CD4-positive, alpha-beta T cell treated with Interleukin-15 for 4 hours (primary cell): ENCODE measurements at places on chromosomes 6 and 20.

DNA sequence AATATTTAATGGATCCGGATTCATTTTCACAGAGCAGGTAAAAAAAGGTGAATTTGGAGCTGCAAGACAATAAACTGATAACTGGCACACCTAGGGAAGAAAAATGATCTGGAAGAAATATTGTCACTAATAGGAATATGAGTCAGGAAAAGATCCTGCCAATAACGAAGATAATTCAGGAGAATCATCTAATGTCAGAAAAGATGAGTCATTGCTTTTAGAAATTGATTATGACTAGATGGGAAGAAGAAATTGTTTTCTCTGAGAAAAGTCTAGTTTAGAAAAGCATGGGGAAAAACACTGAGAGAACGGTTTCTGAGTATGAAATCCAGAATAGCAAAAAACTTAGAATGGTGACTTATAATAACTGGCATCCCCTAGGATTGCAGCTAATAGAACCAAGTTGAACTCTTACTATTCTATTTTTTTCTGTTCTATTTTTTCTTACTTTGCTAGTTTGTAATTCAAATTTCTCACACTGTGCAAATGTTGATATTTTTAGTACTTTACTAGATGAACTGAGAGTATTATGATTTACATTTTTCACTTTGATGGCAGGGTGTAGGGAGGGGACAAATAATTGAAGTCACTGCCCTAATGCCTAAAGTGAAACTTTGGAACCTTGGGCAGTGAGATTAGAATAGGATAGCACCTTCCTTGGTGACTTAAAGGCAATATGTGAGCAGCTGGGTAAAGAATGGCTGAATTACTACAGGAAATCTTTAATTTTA, 38.2 kb upstream of the SUPT3H start:
- no peak for DNase-seq

DNA sequence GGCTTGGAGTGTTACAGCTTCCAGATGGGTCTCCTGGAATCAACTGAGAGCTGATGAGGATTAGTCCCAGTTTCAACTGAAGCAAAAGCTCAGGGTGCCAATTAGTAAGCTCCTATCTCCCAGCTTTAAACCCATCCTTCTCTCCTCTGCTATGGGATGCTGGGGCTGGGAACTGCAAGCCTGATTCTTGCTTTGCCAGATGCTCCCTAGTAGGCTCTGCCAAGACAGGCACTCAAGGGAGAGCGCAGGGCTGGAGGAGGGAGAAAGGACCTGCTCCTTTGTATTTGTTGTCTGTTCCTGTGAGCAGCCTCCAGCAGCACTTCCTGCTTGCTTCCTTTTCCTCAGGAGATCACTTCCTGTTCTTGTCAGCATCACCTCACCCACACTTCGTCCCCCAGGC, 309.7 kb downstream of the KIF16B start:
- DNase-seq: no peak

DNA sequence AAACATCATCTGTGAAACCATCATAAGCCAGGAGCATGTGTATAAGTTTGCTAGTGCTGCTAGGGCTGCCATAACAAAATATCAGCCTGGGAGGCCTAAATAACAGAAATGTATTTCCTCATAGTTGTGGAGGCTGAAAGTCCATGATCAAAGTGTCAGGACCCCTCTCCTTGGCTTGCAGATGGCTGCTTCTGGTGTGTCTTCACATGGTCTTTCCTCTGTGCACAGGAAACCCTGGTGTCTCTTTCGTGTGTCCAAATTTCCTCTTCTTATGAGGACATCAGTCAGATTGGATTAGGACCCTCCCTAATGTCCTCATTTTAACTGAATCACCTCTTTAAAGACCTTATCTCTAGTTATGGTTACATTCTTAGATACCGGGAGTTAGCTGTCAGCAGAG, 6.2 kb upstream of the CITED2 start:
- DNase-seq: no peak

DNA sequence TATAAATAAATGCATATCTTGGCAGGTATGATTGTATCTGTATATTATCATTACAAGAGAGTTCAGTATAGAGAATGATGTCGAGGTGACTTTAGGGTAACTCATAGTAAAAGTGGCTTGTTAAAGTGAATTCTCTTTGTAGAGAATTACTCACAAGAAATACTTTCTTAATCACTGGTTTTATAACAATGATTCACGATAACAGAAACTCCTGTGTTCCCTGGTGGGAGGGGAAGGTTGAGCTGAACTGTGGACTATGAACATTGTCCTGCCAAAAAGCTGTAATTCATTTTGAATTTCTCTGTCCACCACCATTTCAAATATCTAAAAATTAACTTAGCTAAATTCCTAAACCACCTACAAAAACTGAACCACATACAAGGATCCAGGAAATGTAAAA, 7.7 kb downstream of the TPMT start:
- no peak for DNase-seq

DNA sequence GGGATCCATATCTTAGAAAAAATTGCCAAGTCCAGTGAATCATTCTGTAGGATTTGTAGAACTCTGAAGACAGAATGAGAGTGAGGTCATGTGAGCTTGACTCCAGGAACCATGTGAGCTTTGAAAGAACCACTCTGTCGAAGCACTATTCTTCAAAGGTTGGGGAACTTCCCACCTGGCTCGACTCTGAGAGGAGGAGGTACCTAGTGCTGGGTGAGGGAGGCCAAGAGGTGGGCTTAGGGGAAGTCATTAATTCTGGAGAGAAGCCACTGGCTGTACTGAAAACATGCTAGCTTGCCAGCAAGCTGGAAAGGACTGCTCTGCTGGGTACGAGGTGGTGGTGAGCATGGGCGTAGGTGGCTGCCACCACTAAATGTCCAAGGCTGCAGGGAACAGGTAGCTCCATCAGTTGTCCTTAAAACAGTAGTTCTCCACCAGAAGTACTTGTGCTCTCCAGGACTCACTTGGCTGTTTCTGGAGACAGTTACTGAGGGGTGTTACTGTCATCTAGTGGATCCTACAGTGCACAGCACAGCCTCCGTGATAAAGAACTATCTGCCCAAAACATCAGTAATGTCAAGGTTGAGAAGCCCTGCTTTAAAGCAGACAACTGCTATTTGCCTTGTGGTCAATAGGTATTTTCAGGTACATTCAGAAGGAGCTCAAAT, 34.7 kb upstream of the SYNJ2 start:
- peak; percentile 8 for DNase-seq

DNA sequence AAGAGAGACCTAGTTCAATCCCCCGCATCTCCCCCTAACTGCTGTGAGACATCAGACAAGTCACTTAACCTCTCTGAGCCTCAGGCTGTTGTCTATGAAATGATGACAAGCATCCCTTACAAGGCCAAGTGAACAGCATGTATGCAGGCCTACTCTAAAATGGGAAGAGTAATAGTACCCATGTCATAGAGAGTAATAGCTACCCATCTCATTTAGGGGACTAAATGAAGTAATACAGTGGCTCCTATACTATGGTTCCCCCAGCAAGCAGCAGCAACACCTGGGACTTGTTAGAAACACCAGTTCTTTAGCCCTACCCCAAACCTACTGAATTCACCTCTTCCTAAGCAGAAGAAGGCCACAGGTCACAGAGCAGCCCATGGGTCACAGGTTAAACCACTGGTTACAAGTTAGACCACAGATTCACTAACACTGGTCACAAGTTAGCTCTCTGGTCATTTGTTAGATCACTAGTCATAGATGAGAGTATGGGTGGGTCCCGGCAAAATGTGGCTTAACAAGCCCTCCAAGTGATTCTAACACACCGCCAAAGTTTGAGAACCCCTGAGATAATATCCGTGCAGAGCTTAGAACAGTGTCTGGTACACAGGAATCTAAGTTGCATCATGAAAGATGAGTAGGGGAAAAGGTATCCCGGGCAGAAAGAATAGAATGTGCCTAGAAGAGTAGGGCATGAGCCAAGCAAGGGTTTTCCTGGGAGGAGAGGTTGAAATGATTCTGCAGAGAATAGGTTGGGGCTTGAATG, 1.4 kb downstream of the DEFB124 start:
- DNase-seq: no peak

DNA sequence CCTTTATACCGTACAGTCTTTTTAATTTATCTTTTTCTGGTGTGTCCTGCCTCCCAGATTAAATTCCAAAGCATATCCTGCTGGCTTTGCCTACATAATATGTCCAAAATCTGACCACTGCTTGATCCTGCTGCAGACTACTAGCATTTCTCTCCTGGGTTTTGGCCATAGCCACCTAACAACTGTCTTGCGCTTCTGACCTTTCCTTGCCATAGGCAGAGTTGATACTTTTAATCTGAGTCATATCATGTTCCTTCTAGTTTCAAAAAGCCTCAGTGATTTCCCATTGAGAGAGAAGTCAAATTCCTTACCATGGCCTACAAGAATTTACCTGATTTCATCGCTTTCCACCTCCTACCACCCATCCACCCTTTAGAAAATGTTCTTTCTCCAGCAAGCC, 104.8 kb downstream of the BCKDHB start:
- no peak for DNase-seq

- no peak for DNase-seq
These were observed 6.2 kb upstream of the GRM4 start for GRCh38 chr6:34152042-34152524.

GRCh38 chr6:107392069-107392468, 67.3 kb downstream of the PDSS2 start:
- DNase-seq: no peak

DNA sequence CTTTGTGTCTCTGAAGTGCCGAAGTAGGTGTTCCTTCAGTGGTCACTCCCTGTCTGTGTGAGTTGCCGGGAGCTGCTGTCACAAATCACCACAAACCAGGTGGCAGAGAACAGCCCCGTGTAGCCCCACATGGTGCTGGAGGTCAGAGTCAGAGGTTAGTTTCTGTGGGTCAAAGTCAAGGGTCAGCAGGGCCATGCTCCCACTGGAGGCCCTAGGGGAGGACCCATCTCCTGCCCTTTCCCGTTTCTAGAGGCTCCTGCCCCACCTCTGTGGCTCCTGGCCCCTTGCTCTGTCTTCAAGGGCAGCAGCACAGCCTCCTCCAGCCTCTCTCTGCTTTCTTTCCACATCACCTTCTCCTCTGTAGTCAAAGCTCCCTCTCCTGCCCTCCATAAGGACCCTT, 264.3 kb downstream of the TAF4 start:
- DNase-seq: no peak

DNA sequence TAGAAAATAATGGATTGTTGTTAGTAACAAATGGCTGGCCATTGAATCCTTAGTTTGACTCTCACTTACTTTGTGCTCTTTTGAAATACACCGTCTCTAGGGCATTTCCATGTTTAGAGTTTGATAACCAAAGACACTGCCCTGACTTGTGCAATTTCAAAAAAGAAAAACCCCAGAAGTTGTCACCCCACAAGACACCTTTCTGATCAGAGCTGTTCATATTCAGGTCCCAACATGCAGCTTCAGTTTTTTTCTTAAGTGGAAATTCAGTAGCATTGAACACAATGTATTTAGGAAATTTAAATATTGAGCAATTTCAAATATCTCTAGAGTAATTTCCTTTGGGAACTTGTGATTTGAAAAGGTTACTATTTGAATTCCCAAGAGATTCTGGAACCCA, 19.4 kb downstream of the CRYBG1 start:
- DNase-seq: no peak

GRCh38 chr20:32991383-32991782, 12.8 kb downstream of the SUN5 start:
- DNase-seq: no peak

DNA sequence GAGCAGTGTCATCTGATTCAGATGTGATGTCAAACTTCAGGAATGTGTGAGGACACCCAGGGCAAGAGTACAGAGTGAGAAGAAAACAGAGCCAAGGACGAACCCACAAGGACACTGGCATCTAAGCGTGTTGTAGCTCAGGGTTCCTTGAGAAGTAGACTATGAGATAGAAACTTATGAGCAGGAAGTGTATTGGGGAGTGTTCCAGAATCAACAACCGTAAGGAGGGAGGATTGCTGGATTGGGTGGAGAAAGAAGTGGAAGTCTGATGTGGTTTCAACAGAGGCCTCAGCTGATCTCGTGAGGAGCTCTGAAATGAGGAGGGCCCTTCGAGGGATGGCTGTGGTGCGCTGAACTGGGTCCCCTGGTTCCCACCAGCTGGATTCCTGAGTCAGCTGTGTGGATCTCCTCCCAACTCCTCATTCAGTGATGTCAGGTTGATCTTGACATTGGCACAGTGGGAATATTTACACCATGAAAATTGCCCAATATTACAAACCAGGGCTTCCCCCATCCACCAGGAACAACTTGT, 25.7 kb upstream of the IGF2R start:
- DNase-seq: no peak

DNA sequence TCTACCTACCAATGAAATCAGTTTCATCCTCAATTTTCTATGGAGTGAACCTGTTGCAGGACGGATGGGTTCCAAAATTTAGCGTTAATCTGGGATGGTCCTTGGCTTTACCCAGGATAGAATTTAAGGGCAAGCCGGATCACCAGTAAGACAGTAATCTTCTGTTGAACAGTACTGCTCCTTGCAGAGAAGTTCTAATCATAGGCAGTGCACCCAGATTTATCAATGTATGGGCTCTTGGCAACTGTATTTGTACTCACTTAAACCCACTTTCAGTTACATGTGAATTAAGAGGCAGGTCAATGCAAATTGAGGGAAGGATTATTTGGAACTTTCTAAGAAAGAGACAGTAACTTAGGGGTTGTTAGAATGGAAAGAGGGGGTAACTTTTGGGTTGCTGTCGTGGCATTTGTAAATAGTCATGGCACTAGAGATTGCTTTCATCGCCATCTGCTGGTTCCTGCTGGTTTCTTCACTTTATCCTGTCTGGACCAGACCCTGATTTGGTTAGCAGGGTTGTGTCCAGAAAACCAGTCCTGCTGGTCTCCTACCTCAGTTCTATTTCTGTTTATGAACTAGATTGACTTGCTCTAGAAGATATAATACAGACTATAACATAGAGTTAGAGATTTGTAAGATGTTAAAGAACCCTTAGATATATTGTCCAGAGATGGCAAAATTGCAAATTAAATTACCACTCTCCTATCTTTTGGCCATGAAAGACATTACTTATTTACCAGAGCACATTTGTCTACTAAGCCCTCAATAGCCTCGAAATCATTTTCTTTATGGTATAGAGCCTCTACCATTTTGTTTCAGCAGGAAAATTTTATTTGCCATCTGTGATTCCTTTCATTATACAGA, 646.3 kb downstream of the UTRN start:
- peak; percentile 24 for DNase-seq

GRCh38 chr6:125477156-125477555, 175.4 kb upstream of the HDDC2 start:
- DNase-seq: no peak
